ENCODE measurements at places on chromosomes 16 and 17. TPM values are rescaled to one million over a fixed set of nuclear protein-coding genes. Genes with fewer than 3 reads are reported as not detected.
A peak's percentile ranks its signal among the peaks of the same experiment; 100 is the strongest.

RAPGEFL1 gene
- total RNA-seq: 7.7 TPM

SLC13A5 gene
- total RNA-seq: not detected

DNA sequence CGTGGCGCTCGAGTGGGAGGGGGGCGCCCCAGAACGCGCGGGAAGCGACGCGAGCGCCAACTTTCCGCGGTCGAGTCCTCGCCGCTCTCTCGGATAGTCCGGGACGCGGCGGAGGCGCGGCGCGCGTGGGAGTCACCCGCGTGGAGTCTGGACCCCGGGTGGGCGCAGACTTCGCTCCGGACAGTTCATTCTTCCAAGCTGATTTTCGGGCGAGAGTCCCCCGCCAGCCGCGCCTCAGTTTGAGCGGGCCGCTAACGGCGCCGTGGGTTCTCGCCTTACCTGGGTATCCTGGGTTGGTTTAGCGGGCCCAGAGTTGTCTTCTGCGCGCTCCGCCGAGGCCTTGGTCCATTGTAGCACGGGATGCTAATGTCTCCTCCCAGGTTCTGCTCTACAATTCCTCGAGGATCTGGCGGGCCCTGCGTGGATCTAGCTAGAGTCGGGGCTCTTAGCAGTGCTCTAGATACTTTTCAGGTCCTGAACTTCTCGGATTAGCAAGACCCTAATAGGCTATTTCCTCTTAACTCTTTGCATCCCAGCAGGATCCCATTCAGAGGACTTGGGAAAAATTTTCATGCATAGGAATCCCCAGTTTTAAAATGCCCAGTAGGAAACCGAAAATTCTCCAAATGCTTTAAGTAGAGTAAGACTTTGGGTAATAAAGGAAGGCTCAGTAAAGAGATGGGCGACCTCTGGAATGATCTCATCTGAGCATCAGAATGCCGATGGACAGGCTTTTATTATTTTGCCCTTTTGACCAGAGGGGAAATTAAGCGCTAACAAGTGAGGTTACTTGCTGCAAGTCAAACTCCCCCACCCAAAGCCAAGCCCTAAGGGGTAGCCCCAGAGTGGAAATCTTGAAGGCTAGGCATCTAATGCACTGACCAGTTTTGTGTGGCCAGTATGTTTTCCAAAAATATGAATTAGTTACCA is 537 bp upstream of the GJC1 start:
- H3K27me3 ChIP-seq: peaks cover 32% of the 10 kb centered on the region
- no peak for DNase-seq
- H3K27ac ChIP-seq: no peak overlapping the region
- H3K4me3 ChIP-seq: peak overlapping the region; percentile 35

DNA sequence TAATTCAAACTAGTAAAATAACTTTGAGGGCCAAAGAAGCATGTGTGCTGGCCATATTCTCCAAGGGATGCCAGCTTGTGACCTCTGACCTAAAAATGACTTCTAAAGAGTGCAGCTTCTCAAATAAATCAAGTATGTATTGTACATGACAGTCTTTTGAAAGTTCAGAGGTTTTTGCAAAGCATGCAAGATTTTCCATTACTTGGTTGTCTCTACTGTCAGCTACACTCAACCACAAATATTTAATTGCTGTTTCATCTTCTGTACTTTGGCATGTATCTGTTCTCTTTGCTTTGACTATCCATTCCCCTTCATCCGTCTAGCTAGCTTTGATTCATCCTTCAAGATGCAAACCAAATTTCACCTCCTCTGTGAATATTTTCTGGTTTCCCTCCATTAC is 121.9 kb upstream of the HS3ST2 start:
- no peak overlapping the region for H3K4me3 ChIP-seq
- no peaks in the 10 kb centered on the region for H3K36me3 ChIP-seq
- H3K4me1 ChIP-seq: no peaks in the 10 kb centered on the region
- DNase-seq: no peak

GRCh38 chr17:61483778-61484116 is 31.5 kb downstream of the TBX4 start:
- H3K27me3 ChIP-seq: no peaks in the 10 kb centered on the region
- H3K27ac ChIP-seq: no peak overlapping the region
- no peak overlapping the region for H3K4me3 ChIP-seq
- H3K4me1 ChIP-seq: no peaks in the 10 kb centered on the region

- no peak overlapping the region for H3K27ac ChIP-seq
- H3K36me3 ChIP-seq: no peaks in the 10 kb centered on the region
- H3K4me3 ChIP-seq: no peak overlapping the region
- no peaks in the 10 kb centered on the region for H3K4me1 ChIP-seq
- DNase-seq: no peak
These were observed 64.5 kb upstream of the RBFOX1 start for GRCh38 chr16:7268182-7268581.

- DNase-seq: no peak
- peaks cover 71% of the 10 kb centered on the region for H3K36me3 ChIP-seq
- no peak overlapping the region for H3K4me3 ChIP-seq
- no peak overlapping the region for H3K27ac ChIP-seq
- H3K27me3 ChIP-seq: no peaks in the 10 kb centered on the region
These were observed 15.0 kb upstream of the C16orf95 start for GRCh38 chr16:87332150-87332549.

- no peaks in the 10 kb centered on the region for H3K4me1 ChIP-seq
- DNase-seq: no peak
- H3K36me3 ChIP-seq: no peaks in the 10 kb centered on the region
- H3K27ac ChIP-seq: no peak overlapping the region
These were observed 392.0 kb upstream of the DYNLRB2 start for GRCh38 chr16:80148826-80149225.

All from CD4-positive, alpha-beta T cell (primary cell).